ENCODE measurements at places on chromosomes 7 and 10. TPM values are rescaled to one million over a fixed set of nuclear protein-coding genes. Genes with fewer than 3 reads are reported as not detected.

TMEM130 gene
- 19.3 TPM for total RNA-seq

EBF3 gene
- total RNA-seq, result not detected

SPAM1 gene
- not detected for total RNA-seq

ECHDC3 gene
- total RNA-seq, result 5.7 TPM

LIPM gene
- total RNA-seq, result not detected

ANKRD61 gene
- total RNA-seq, result not detected

- no peak for DNase-seq
Observed at GRCh38 chr7:84461093-84461492, 266.5 kb upstream of the SEMA3A start.

DNA sequence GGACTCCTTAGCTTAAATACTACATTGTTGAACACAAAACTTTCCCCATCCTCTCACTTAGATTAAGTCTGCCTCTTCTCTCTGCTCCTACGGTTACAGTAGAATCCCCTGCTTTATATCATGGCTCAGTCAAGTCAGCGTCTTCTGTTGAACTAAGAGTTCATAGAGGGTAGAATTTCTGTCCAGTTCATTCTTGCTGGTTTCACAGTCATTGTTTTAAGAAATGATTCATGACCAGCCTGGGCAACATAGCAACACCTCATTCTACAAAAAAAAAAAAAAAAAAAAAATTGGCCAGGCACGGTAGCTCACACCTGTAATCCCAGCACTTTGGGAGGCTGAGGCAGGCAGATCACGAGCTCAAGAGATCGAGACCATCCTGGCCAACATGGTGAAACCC is 3.7 kb upstream of the ZFYVE27 start:
- DNase-seq, result no peak

DNA sequence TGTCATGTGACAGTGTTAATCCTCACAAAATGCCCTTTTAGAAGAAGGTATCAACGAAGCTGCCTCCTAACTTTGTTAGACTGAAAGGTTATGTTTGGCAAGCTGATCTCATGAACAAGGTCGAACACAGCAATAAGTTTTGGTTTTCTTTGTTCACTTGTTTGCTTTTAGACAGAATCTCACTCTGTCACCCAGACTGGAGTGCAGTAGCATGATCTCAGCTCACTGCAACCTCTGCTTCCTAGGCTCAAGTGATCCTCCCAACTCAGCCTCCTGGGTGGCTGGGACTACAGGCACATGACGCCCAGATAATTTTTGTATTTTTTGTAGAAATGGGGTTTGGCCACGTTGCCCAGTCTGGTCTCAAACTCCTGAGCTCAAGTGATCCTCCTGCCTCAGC is 1.1 kb downstream of the STRA8 start:
- no peak for DNase-seq

DNA sequence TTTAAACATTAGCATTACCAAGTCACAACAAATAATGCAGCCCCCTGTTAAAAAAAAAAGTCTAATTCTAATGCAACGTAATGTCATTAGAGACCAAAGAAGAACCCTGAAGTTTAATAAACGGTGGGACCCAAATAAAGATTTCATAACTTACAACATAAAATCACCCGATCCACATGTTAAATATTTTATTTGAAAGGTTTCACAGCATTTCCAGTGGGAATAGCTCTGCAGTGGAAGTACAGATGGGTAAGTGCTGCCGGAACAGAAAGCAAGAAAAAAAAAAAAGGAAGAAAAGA is 320.6 kb upstream of the ZMIZ1 start:
- no peak for DNase-seq

DNA sequence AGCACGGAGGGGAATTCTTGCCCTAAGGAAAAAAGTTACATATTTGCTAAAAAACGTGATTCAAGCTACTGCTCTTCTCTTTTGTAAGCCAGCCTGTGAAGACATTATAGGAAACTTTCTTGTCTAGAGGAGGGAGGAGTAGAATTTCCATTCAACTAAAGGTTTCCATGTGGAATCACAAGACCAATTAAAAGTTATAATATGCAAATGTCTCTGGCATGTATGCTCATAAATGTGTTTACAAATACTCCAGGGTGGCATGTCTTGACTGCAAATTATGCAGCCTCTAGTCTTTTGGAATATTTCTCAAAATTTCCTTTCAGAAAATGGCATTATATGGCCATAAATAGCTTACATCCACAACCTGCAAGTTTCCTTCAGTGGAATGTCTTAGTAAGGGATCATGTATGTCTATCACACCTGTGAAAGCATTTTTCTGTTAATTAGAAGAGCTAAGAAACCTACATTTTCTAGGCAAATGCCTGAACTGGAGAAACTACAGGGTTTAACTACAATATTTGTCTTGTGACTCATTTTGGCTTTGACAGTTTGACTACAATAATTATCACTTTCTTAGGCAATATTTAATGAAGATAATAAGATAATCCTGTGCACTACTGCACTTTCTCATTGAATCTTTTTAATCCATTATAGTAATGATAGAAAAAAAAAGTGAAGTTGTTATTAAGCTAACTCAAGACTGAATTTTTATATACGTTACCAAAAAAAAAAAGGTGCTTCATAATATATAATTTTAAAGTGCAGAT is 111.1 kb upstream of the C10orf90 start:
- DNase-seq, result no peak

- no peak for DNase-seq
Observed at GRCh38 chr10:85558533-85558932, 808.1 kb downstream of the GRID1 start.

GRCh38 chr10:116542007-116542677 is 3.6 kb upstream of the PNLIP start:
- DNase-seq, result no peak

DNA sequence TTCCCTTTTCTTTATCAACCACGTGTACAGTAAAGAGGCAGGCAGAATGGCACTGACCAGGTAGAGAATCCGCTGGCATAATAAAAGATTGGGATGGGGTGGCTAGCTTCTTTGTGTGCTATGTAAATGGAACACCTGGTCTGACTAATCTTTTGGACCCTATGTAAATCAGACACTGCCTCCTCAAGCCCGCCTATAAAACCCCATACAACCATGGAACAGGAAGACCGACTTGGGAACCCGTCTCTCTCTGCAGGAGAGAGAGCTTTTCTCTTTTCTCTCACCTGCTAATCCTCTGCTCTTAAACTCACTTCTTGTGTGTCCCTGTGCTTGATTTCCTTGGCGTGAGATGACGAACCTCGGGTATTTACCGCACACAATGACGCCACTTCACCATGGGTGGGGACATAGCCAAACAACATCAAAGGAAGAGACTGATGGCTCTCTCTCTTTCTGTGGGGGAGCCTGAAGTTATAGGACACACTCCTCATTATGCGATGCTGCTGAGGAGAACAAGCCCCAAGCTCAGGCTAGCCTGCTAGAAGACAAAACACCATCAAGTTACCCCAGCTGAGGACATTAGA is 94.2 kb downstream of the ARL5B start:
- DNase-seq, result no peak

DNA sequence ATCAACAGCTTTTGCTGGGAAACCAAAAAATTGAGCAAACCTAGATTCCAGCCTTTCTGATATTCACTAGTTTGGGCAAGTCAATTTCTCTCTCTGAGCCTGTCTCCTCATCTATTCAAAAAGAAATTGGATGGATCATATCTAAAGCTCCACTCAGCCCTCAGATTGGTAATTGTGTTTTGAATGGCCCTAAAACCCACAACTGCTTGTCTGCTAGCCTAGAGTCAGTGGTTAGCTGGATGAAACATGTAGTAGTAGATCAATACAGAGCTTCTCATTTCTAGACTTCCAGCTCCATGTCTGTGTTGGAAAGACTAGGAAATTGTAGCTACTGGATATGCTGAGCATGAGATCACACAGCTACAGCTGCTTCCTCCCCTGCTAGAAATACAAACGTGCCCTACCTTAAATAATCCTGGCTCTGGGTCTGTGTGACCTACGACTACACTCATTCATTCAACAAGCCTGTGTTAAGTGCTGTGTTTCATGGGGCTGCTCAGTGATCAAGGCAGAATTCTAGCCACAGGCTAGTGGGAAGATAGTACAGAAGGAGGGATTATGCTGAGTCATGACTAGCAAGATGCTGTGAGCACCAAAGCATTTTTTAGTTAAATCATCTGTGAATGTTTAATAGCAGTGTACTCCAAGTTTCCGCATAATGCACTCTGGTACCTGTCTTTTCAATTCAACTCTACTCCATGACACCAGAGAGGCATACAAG is 15.7 kb downstream of the DNTT start:
- DNase-seq, result no peak

GRCh38 chr7:96996958-96997511 is 8.3 kb upstream of the DLX6 start:
- DNase-seq, result no peak

DNA sequence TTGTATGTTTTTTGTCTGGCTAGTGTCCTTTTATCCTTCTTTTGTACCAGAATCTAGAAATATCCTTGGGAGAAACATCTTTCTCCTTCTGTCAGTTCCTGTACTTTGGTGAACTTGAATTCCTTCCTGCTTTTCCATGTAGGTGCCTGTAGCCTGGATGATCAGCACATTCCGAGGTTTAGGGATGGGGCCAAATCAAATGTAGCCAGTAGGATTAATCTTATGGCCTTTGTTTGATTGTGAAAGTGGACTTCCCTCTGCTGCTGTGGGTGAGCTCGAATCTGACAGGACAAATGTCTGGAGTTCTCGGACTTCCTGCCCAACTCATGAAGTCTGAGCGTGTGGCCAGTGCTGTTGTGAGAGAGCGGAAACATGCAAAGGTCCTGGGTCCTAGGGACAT is 33.2 kb upstream of the NAMPT start:
- DNase-seq, result no peak

DNA sequence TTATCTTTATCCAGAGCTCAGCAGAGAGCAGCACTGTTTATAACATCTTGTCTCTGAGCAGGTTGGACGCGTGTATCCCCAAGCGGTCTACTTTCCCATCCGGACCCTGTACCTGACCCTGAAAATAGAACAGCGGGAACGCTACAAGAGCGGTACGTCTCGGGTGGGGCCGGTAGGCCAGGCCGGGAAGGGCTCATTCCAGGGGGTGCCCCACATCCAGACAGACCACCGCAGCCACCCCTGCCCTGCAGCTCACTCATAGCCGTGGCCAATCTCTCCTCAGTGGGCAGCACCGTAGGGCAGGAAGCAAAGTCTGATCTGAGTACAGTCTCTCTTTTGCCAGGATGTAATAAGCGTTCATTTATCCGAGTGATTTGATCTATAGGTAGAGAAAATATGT is 113.7 kb downstream of the TRRAP start:
- DNase-seq, result no peak

DNA sequence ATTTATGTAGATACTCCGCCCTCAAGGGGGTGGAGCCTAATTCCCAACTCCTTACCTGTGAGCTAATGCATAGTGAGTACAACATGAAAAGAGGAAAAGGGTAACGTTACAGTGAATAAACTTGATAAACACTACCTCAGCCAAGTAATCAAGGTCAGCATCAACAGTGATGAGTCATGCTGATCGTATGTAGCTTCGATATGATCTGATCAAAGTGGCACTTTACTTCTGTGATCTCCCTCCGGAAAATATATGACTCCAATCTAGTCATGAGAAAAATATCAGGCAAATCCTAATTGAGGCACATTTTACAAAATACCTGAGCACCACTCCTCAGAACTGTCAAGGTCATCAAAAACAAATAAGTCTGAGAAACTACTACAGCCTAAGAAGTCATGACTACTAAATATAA is 70.4 kb downstream of the VTI1A start:
- DNase-seq, result no peak

DNA sequence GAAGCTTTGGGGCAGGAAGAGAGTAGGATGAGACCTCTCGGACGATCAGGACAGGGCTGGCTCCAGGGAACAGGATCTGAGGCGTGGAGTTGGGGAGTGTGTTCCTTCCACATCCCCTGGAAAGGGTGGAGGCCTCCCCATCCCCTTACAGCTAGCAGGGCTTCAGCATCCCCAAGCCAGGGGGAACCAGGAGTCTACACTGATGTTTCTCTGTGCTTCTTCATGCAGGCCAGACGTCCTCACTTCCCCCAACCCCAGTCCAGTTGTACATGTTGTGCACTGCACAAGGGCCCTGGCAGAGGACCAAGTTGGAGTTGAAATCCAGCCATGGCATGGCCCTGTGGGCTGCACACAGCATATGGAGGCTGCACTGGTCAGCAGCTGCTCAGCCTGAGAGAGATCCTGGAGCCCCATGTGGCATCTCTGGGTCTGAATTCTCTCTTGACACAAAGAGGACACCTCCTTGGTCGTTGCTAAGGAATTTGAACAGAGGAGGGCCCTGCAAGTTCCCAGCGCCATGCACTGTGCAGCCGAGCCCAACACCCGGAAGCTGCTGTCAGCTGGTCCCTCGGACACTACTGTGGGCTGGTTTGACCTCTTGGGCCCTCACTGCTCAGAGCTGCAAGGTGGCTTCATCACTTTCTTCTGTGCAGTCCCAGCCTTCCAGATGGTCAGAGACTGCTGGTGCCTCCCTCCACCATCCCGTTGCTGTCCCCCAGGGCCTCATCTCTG is 181.1 kb downstream of the DNAJB6 start:
- DNase-seq, result peak; percentile 63

- no peak for DNase-seq
Observed at GRCh38 chr7:54663603-54664234, 95.3 kb downstream of the SEC61G start.

DNA sequence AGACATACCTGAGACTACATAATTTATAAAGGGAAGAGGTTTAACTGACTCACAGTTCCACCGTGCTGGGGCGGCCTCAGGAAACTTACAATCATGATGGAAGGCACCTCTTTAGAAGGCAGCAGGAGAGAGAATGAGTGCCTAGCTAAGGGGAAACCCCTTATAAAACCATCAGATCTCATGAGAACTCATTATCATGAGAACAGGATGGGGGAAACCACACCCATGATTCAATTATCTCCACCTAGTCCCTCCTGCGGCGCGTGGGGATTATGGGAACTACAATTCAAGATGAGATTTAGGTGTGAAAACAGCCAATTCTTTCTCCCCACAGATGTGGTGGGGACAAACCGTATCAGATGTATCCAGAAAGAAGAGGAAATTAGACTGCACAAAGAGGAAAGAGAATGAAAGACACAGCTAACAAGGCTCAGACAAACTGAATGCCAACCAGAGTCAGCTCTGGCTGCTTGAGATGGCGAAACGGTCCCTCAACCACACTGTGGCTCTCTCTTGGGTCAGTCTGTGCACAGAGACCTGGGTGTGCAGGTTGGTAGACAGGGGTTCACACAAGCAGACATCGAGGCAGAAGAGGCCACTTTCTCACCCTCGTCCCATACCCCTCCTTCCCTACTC is 375.6 kb downstream of the SFMBT2 start:
- no peak for DNase-seq

DNA sequence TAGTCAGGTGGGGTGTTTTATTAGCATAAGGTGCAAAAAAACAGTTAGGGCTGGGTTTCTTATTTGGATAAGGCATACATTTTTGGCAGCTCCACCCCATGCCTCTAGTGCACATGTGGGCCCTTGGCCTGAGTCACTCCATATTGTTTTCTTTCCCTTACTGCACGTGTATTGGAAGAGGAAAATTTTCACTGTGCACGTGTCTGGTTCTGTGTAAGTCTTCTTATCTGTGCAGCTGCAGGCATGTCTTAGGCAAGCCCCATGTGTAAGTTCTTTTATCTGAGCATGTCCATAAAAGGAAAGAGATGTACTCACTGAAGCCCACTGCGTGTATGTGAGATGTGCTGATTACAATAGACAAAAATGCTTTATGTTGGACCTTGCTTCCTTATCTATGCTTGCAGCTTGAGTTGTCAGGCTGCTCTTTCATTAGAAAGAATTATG is 540.3 kb upstream of the IGFBP3 start:
- no peak for DNase-seq

GRCh38 chr10:57955076-57955475 is 312.6 kb downstream of the IPMK start:
- DNase-seq, result no peak

Measured in chondrocyte (in vitro differentiated cells).